Activated T-helper 1 cell treated with anti-CD3 and anti-CD28 coated beads, Interleukin-12 subunit alpha, Interleukin-12 subunit beta, Interleukin-2, Interleukin-4 antibody, amounts not matched to agents 30 ng/mL and 10 ng/mL and 1 ng/mL, durations not matched to agents 14 hours and 24 hours and 36 hours (primary cell): ENCODE measurements at places on chromosomes 3 and 15. TPM values are rescaled to one million over a fixed set of nuclear protein-coding genes. Genes with fewer than 3 reads are reported as not detected.
A peak's percentile ranks its signal among the peaks of the same experiment; 100 is the strongest.

DNA sequence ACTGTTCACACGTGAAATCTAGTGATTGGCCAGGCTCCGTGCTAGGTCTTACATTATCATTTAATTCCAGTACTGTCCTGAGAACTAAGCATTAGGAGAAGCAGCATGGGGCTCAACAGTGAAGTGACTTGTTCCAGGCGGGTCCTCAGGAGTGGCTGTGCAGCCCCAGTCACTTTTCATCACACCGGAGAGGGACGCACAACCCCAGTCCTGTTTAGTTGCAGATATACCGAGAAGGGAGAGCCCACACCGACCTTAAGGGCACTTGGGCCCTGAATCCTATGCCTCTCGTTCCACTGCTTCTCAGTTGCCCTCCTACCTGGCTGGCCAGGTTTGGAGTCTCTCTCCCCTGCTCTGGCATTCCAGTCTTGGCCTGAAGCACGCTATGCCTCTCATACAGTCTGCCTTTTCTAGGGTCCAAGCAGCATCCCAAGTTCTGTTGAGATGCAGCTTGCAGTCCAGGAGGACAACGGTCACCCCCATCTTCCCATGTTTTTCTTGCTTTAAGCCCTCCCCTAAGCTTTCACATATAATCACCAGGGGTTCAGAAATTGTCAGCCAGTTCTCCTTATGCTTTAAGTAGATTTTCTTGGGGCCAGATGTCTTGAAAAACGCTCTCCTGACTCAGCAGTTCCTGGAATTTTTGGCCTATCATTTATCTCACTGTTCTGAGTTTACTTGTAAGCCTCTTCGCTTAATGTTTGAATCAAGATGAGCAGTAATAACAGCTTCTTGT, 10.1 kb downstream of the FAM131A start:
- H3K27ac ChIP-seq = no peak overlapping the region
- DNase-seq = no peak
- peaks cover 3% of the 10 kb centered on the region for H3K36me3 ChIP-seq
- H3K4me3 ChIP-seq = no peak overlapping the region
- H3K4me1 ChIP-seq = no peaks in the 10 kb centered on the region

HRG gene
- total RNA-seq = not detected in 2 replicates

ST3GAL6 gene
- 0.44 and 0.83 TPM in 2 replicates for total RNA-seq

DNA sequence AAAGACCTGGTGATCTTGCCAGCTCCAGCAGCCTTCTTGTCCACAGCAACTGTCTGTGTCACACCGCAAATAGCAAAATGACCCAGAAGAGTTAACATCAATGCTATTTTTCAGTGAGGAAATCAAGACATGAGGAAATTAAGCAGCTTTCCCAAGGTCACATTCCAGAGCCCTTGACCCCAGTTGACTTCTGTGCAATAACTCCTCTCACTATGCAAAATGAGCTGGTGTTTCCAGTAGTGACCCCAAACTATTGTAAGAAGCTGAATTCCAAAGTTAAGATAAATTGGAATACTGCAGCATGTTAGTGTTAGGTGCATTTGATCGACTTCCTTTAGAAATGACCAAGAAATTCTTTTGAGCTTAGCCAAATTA, 172.8 kb upstream of the SNTN start:
- H3K27ac ChIP-seq = no peak overlapping the region
- H3K36me3 ChIP-seq = no peaks in the 10 kb centered on the region
- no peaks in the 10 kb centered on the region for H3K27me3 ChIP-seq
- no peak for DNase-seq
- no peaks in the 10 kb centered on the region for H3K4me1 ChIP-seq
- no peak overlapping the region for H3K4me3 ChIP-seq

ITIH3 gene
- total RNA-seq = 0.42 TPM in 1 of 2 replicates, not detected in the other

IL20RB gene
- 1.5 and 1.9 TPM in 2 replicates for total RNA-seq

PLSCR5 gene
- total RNA-seq = not detected in 2 replicates

DNA sequence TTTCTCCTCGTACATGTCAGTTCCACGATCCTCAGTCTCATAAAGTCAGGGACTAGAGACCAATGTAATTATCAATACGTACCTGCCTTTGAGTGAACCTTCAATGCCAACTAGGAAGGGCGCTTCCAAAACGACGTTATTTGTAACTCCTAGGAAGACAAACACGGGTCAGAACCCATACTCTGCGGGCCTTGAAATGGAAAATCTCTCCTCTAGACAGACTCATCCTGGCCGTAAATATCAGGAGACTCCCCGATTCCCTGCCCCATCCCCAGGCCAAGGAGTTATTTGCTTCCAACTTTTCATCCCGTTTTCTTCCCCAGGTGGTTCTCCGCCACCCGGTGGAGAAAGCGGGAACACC, 578 bp downstream of the OIP5 start:
- H3K4me3 ChIP-seq = peak overlapping the region; percentile 94
- DNase-seq = no peak
- peaks cover 32% of the 10 kb centered on the region for H3K4me1 ChIP-seq
- H3K27me3 ChIP-seq = no peaks in the 10 kb centered on the region
- H3K27ac ChIP-seq = peak overlapping the region; percentile 95
- H3K36me3 ChIP-seq = peaks cover 13% of the 10 kb centered on the region

DNA sequence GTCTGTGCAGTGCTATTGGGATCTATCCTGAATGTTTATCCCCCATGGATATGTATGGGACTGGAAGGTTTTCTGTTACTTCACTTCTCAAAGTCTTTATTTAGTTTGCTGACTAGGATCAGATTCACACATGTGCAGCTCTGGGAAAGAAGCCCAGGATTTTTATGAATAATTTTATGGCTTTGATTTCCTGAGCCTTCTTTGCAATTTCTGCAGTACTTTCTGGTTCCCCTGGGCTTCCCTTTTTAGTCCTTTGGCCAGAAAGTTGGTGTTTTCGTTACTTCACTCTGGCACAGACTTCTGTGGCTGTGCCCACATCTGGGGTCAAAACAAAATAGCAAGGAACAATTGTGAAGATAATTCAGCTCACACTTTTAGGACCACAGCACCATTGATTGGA, 721.0 kb downstream of the OTOL1 start:
- no peak overlapping the region for H3K4me3 ChIP-seq
- no peaks in the 10 kb centered on the region for H3K36me3 ChIP-seq
- H3K27ac ChIP-seq = no peak overlapping the region
- H3K27me3 ChIP-seq = no peaks in the 10 kb centered on the region
- H3K4me1 ChIP-seq = no peaks in the 10 kb centered on the region

DNA sequence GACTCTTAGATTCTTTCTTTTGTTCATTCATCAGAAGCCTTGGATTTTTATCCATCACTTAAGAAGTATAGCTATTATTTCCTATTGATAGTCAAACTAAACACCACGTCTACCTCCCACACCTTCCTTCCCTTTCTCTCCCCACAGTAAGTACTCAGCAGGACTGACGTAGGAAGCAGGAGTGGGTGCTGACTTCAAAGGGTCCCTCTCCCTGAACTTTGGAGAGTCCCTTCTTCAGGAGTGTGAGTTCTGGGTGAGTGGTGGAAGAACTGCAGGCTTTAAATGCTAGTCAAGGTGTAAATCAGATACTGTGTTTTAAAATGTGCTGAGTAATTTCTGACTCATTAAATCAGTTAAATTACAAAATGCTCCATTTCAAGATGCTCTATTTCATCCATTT, 126.5 kb upstream of the BFSP2 start:
- no peak overlapping the region for H3K27ac ChIP-seq
- peaks cover 3% of the 10 kb centered on the region for H3K27me3 ChIP-seq
- H3K4me3 ChIP-seq = no peak overlapping the region
- H3K36me3 ChIP-seq = no peaks in the 10 kb centered on the region

KIF15 gene
- total RNA-seq = 23.2 and 25.5 TPM in 2 replicates

DNA sequence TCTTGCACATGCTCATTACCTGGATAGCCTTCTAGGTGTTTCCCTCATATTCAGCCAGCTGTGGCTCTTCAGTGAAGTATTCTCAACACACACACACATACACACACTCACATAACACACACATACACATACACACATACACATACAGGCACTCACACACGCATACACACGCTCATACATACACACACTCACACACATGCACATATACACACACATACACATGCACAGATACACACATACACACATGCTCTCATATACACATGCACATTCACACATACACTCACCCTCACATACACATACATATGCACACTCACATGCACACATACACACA, 41.2 kb downstream of the GRK7 start:
- peaks cover 5% of the 10 kb centered on the region for H3K27me3 ChIP-seq
- H3K36me3 ChIP-seq = no peaks in the 10 kb centered on the region
- H3K27ac ChIP-seq = no peak overlapping the region
- H3K4me3 ChIP-seq = no peak overlapping the region

GRCh38 chr3:174206607-174207192, 652.4 kb upstream of the NAALADL2 start:
- H3K36me3 ChIP-seq = no peaks in the 10 kb centered on the region
- H3K27ac ChIP-seq = no peak overlapping the region
- H3K27me3 ChIP-seq = no peaks in the 10 kb centered on the region
- H3K4me1 ChIP-seq = no peaks in the 10 kb centered on the region
- no peak overlapping the region for H3K4me3 ChIP-seq

- peak overlapping the region; percentile 40 for H3K4me3 ChIP-seq
- H3K27ac ChIP-seq = peak overlapping the region; percentile 53
- peaks cover 50% of the 10 kb centered on the region for H3K4me1 ChIP-seq
- no peak for DNase-seq
- H3K27me3 ChIP-seq = peaks cover 87% of the 10 kb centered on the region
Measured at GRCh38 chr3:158103887-158104327, 2.3 kb downstream of the SHOX2 start.
